Occipital lobe (tissue), 3 donors: ENCODE measurements at places on chromosomes 1 and 21. TPM values are rescaled to one million over a fixed set of nuclear protein-coding genes. Genes with fewer than 3 reads are reported as not detected.

The VASH2 gene
- total RNA-seq = 35.9 TPM

The HES2 gene
- 0.16 TPM for total RNA-seq

The TNFSF4 gene
- total RNA-seq = 1.6 TPM

The GBP7 gene
- total RNA-seq = not detected

The TLR5 gene
- total RNA-seq = 1.7 TPM

The DNASE2B gene
- 0.16 TPM for total RNA-seq
